ENCODE measurements at places on chromosomes 12 and 14.

DNA sequence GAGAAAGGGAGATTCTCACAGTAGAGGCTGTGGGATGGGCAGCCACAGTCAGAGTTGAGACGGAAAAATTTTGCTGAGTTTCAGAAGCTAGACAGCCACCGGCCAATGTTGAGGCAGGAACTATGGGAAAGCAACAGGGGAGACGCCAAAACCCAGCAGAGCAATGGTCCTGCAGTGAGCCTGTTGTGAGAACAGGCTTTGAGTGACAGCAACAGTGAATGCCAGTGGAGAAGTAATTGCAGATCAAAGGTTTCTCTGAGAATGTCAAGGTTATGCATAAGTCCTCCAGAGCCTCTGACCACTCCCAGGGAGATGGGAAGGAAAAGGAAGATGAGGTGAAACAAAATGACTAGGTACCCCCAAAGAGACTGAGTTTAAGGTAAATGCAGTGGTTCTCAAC lies 54.2 kb upstream of the DAAM1 start:
- DNase-seq, result no peak

GRCh38 chr12:75437564-75437963 lies 43.0 kb upstream of the GLIPR1 start:
- DNase-seq, result no peak

- no peak for DNase-seq
These were observed 320.6 kb upstream of the TBX3 start for GRCh38 chr12:115004470-115005146.

DNA sequence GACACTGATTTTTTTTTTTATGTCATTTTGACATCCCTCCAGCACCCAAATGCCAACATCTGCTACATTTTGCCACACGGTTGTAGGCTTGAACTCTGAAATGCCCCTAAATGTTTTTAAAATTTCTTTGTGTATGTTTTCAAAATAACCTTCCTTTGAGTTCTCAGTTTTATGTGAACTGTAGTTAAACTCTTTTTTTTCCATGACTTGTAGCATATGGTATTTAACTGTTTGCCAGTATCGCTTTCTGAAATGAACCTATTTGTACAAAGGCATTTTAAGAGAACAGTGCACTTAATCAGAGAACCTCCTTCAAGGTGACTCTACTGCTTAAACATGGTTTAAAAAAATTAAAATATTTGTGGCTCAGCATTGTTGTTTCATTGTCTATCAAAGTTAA lies 61.5 kb downstream of the PDE3A start:
- no peak for DNase-seq

- no peak for DNase-seq
These were observed 1.8 kb downstream of the GALNT9 start for GRCh38 chr12:132327336-132328171.

DNA sequence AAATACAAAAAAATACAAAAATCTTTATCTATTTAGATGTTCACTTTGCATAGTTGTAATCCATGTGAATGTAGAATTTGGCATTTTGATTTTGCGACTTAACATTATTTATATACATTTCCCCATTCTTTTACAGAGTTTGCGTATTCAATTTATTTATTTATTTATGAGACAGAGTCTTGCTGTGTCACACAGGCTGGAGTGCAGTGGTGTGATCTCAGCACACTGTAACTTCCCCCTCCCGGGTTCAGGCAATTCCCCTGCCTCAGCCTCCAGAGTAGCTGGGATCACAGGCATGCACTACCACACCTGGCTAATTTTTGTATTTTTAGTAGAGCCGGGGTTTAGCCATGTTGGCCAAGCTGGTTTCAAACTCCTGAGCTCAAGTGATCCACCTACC lies 25.3 kb upstream of the STRN3 start:
- DNase-seq, result no peak

- no peak for DNase-seq
These were observed 189.8 kb upstream of the PRICKLE1 start for GRCh38 chr12:42779186-42779859.

- DNase-seq, result no peak
These were observed 147.1 kb downstream of the FOXA1 start for GRCh38 chr14:37447883-37448391.

- no peak for DNase-seq
These were observed 24.9 kb upstream of the CCDC63 start for GRCh38 chr12:110821917-110822316.

DNA sequence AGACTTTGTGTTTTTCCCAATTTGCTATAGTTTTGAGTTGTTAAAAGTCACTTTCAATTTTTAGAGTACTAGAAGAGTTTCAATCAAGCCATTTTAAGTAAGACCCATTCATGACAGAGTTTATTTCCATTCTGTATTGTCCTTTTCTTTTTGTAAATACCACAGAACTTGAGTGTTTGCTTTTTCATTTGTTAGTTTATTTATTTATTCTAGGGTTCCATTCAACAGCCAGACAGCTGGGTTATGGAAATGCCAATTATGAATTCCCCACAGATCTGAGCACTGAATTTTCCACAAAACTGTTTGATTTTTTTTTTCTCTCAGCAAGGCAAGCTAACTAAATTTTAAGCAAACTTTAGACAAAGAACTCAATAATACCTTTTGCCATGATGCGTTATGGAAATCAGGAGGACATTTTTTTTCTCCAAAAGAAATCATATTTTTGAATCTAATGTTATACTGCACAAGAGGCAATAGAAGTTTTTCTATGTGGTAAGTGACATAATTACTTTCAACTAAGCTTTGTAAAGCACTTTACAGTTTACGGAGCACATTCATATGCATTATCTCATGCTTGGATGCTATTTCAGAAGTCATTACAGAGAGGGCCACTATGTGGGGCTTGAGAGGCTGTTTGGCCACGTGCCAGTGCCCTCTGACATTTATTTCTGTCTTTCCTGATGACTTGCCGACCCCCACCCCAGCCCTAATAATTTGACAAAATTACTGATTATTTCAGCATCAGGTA lies 181.5 kb downstream of the VRK1 start:
- DNase-seq, result no peak

GRCh38 chr14:99769123-99769522 lies 24.1 kb upstream of the EML1 start:
- no peak for DNase-seq

GRCh38 chr14:74867673-74868072 lies 8.3 kb downstream of the PROX2 start:
- no peak for DNase-seq

DNA sequence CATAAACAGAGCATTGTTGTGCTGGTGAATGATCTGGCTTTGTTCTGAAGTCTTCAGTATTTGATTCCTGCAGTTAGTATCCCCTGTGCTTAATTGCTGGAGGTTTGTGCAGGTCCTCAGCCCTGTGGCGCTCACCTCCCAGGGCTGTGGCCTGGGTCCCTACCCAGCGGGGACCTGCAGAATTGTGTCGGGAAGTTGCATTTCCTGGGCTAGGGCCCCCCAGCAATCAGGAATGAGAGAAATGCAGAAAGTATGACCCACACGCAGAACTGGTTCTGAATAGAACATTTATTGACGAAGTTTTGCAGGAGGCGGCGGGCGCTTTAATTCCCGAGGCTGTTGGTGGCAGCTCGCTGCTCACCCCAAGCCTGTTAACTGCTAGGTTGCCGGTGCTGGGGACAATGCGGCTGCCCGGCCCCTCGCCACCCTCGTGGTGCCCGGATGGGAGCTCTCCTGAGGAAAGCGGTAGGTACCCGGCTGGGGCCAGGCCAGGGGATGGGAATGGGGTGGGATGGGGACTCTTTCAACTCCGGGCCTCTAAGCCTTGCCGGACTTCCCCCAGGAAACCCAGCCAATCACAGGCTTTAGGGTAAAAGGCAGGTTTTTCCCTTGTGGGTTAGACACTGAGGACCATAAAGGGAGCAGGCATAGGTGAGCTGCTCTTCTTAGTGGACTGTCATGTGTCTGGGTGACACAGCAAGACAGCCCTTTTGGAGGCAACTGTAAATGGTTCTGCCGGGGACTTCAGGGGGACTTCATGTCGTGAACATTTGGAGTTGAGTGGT lies 11.6 kb downstream of the PLEKHG3 start:
- no peak for DNase-seq

- DNase-seq, result no peak
These were observed at the start of gene GUCY2C for GRCh38 chr12:14696265-14696741. Gene GUCY2C, minus strand, starts transcription at chr12:14696599. Its CDS starts 151 bp downstream, at chr12:14696448.

GRCh38 chr14:55897031-55897430 lies 221.2 kb upstream of the PELI2 start:
- no peak for DNase-seq

DNA sequence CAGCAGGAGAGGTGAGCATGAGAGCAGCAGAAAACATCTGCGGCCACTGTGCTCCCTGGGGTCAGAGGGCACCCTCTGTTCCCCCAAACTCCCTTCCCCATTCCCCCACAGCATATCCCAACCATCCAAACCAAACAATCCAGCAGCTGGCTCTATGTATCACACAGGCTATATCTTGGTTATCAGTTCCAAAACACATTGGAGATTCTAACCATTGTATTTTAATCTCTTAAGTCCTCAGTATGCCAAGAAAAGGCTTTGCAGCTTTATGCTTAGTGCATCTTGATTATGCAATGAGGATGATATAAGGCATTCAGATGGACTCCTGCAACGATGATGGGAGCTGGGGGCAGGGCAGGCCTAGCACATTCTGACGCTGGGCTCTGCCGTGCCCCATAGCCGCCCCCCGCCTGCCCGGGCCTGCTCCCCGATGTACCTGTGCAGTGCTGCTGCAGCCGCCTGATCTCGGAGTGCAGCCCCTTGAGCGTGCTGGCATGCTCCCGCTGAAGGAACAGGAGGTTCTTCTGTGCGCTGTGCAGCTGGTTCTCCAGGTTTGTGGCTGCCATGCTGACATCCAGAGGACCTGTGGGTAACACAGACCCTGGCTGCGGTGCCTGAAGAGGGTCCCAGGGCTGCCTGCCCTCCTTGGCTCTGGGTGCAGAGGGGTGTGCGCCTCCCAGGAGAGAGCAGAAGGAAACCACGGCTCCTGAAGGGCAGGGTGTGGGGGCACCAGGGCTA lies 29.6 kb downstream of the CCDC92 start:
- DNase-seq, result no peak

- DNase-seq, result no peak
These were observed 414.8 kb upstream of the STXBP6 start for GRCh38 chr14:25464772-25465171.

DNA sequence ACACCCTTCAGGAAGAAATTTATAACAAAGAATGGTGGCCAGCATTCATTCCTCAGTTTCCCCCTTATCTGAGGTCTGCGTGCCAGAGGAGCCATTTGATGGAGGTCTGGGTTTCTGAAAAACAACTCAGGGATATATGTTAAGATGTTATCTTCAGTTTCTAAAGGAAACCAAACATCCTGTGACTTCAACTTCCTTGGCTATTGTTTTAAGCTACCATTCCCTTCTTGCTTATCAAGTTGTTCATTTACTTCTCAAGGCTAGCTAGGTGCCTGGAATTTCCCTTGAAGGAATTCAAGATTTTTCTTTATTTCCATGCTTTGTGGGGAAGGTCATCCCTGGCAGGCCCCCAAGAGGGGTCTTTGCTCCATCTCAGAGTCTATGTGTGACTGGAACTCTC lies 27.1 kb upstream of the OXA1L start:
- DNase-seq, result no peak

DNA sequence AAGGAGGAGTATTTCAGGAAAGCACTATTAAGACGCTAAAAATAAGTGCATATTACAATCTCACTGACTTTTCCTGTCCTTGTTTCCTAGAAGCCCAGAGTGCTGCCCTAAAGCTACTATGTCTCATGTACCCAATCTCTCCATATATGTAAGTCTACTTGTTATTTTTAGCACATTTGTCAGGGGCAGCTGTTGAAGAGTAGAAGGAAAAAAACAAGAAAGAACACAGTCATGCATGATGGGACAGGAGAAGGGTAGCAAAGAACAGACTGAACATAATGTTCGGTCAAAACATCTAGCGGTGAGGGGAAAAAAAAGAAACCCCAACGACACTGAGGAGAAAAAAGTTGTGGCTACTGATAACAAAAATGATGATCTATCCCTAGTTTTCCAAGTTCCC lies 14.3 kb downstream of the YBX3 start:
- no peak for DNase-seq

- DNase-seq, result no peak
These were observed 168.5 kb downstream of the PPM1H start for GRCh38 chr12:62766496-62766895.

GRCh38 chr14:56118611-56119181 lies 485 bp downstream of the PELI2 start:
- no peak for DNase-seq

DNA sequence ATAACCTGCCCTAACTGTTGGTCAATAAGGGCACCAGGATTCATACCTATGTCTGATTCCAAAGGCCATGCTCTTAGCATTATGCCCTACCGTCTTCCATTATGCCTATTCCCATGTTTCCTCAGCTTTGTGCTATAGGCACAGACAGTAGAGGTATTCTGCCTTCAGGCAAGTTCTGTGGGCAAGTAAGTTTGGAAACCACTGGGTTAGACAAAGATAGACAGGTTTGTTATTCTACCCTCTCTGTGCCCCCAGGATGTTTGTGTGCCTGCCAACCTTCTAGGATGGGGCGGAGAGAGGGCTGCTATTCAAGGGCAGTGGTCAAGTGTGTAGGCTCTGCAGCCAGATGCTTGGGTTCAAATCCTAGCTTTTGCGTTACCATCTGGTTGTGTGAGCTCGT lies 4.6 kb downstream of the RAPGEF3 start:
- DNase-seq, result no peak

DNA sequence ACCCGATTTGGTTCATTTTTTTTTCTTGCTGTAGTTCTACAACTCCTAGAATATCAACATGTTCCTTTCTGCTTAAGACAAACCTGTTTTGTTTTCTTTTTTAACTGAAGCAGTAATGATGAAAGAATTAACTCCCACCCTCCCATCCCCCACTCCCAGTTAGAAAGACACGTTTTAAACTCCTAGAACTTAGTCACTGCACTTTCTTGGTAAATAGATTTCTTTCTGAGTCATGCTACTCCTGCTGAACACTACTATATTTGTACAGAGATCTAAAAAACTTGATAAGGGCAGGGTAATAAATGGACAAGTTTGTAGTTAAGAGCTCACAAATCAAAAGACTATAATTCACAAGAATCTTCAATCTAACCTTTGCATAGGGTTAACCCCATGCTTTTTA lies 118.9 kb upstream of the PTPRB start:
- DNase-seq, result no peak
